ENCODE measurements at places on chromosomes 7 and 10.

- no peak for DNase-seq
Observed at GRCh38 chr10:48794074-48794473, 109.4 kb downstream of the WDFY4 start.

GRCh38 chr7:4944939-4945338 is 14.0 kb downstream of the MMD2 start:
- no peak for DNase-seq

- DNase-seq = no peak
Observed at GRCh38 chr10:75904499-75905283, 473.3 kb downstream of the LRMDA start.

GRCh38 chr7:2224934-2225333 is 7.8 kb downstream of the MAD1L1 start:
- DNase-seq = no peak

- no peak for DNase-seq
Observed at GRCh38 chr7:18494821-18495408, 634 bp upstream of the HDAC9 start.

GRCh38 chr7:129285111-129285510 is 60.3 kb downstream of the AHCYL2 start:
- DNase-seq = no peak

Measured in stimulated activated CD4-positive, alpha-beta T cell treated with anti-CD3 and anti-CD28 coated beads, Interleukin-1b, Interleukin-23, amount 100 ng/mL, for 1 hour (primary cell).